Activated T-cell treated with anti-CD3 and anti-CD28 coated beads, Interleukin-2, amount 50 U/mL, for 4 hours (primary cell): ENCODE measurements at places on chromosomes 6 and 20. TPM values are rescaled to one million over a fixed set of nuclear protein-coding genes. Genes with fewer than 3 reads are reported as not detected.

DNA sequence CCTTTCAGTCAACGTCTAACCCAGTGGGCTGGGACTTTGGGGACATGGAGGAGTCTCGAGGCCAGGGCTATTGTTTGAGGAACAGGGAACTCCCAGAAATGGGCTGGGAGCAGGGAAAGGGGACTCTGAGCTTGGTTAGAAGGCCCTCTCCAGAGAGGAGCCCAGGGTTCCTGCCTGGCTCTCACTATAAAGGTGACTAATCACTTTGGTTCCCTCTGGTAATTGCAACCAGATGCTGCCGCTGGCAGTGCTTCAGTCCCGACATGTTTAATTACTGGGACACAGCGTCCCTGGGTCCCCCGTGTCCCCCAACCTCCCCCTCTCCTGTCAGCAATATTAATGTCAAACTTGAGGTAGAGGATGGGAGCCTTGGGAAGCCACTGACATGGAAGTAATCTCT is 5.0 kb upstream of the GDF5 start:
- DNase-seq = no peak

- no peak for DNase-seq
Observed at GRCh38 chr6:90131125-90131524, 165.5 kb downstream of the BACH2 start.

DNA sequence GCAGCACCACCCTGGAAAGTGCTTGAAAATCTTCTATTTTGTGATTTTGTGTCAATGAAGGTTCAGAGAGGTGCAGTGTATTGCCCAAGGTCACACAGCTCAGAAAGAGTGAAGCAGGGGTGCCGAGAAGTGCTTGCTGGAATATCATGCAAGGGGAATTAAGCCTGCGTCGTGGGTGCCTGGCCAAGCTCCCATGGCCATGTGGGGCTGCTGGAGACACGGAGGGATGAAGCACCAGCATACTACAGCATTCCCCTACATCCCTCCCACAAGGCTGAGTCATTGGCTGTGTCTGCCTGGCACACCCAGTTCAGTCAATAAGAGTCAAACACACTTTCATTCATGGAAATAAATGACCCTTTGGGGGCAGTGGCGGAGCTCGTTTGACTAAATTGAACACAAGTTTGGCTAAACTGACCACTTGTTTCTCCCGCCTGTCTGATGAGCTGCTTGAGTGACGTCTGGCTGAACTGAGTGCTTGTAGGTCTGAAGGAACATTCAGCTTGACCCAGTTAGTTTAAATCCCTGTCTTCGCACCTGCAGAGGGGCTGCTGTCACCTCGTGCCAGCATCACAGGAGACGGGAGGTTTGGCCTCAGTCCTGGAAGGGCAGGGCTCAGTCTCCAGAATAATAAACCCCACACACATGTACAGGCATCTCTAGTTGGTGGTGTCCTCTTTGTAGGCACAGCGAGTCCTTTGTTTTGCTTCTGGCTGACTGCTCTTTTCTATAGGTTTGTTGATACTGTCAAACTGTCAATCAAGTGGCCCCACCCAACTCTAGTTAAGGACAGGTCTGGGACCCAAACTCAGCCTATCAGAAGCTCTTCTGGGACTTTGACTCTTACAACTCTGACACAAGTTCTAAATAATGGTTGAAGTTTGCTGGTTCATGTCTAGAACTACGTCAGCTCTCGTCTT is 8.4 kb upstream of the TGM2 start:
- DNase-seq = no peak

DNA sequence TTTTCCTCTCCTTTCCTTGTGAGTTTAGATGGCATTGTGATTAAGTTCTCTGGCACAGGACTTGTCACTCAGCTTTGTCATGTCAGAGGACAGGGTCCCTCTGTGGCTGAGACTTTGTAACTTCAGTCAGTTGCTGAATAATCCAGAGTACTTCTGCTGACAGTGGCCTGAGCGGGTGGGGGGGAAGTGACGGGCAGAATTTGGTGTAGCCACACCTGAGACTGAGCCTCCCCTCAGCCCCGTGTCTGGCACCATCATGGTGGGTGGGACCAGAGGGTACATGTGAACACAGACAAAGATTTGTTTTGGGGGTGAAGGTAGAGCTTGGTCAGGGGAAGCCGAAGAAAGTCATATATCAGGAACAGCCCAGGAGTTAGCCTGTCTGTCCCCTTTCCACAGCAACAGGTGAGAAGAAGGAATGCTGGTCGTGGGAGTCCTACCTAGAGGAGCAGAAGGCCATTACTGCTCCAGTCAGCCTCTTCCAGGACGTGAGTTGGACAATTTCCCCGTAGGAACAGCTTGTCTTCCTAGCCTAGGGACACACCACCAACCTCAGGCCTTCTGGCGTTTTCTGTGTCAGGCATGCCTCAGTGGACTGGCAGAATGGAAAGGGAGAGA is 20.9 kb downstream of the L3MBTL1 start:
- no peak for DNase-seq

Gene TCFL5
- 4.5 TPM for total RNA-seq
